Left renal cortex interstitium (tissue), 4 donors: ENCODE measurements at places on chromosomes 12 and 14. TPM values are rescaled to one million over a fixed set of nuclear protein-coding genes. Genes with fewer than 3 reads are reported as not detected.

GRCh38 chr14:24957814-24958213 is 92.1 kb downstream of the STXBP6 start:
- DNase-seq = no peak

DNA sequence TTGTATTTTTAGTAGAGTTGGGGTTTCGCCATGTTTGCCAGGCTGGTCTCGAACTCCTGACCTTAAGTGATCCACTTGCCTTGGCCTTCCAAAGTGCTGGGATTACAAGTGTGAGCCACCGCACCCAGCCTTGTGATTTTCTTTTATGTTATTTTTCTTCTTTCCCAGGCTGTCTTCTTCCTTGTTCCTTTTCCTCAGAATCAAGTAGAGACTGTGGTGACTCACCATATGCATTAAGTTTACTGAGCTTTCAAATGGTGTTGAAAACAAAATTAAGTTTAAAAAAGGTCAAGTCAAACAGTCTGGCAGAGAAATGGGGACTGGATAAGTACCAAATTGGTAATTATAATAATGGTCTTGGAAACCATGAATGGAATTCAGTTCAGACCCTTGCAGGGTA is 5.7 kb downstream of the ARPC3 start:
- DNase-seq = no peak

- DNase-seq = no peak
Observed at GRCh38 chr12:7099290-7099996, 7.2 kb upstream of the C1R start.

DNA sequence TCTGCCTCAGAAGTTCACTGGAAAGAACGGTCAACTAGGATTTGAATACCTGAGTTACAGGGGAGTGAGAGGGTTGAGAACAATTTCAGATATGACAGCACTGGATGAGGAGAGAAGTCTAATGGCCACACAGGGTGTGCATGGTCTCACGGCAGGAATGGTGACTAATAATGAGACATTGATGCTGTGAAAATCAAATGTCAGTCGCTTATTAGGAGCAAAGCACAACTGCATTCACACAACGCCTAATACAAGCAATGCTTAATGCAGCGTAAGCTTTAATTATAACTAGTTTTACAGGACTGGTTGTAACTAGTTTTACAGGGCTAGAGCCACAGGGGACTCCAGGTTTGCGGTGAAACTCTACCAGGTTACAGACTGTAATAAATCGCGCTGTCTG is 23.4 kb upstream of the PRIMA1 start:
- no peak for DNase-seq

DNA sequence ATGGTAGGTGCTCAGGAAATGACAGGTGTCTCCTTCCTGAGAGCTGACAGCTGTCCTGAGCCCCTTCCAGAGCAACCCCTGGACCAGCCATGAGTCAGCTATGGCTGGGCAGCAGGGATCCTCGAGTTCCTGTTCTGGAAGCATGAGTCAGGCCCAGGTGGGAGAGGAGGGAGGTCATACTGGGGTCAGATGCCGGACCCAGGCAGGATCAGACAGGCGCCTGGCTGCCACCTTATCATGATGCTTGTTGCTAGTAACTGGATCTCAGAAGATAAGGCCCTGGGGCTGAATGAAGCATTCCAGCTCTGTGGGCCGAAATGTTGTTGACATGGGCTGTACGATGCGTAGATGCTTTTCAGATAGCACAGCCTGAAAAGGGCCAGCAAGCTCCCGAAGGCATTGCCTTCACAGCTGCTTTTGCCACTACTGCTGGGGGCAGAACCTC is 17.4 kb upstream of the KRT7 start:
- DNase-seq = no peak

DNA sequence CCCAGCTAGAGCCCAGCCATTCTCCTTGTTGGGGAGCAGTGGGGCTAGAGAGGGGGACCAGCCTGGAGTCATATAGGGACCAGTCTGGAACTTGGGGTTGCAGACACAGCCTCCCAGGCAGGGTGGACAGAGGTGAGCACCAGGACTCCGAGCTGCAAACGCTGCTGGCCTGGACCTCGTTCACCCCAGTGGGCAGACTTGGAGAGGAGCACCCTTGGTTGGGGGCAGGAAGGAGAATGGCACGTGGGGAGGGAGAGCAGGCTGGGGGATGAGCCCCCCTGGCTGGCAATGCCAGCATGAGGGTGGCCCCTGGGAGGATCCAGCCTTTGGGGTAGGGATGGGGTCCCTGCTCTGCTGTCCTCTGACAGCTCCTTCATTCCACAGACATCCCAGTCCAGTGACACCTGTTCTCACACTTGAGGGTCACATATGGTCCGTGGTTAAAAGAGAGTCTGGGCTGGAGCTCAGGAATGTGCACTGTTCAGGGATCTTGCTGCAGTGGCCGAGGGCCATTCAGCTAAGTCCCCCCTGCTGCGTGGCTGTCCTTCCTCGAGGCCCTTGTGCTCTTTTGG is 2.8 kb downstream of the LBHD2 start:
- no peak for DNase-seq

AICDA gene
- 0.92 TPM for polyA plus RNA-seq

DNA sequence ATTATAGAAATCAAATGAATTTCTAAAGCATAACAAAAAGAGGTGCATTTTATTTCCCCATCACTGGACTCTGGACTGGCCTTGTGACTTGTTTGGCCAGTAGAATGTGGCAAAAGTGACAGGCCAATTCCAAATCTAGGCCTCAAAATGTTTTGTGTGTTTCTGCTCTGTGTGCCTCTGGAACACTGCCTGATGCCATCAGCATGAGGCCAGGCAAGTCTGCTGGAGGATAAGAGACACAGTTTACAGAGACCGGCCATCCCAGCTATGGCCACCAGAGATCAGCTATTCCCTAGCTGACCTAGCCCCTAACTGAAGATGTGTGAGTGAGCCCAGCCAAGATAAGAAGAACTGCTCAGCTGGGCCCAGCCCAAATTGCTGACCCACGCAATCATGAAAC is 32.9 kb downstream of the ASCL1 start:
- DNase-seq = no peak

DNA sequence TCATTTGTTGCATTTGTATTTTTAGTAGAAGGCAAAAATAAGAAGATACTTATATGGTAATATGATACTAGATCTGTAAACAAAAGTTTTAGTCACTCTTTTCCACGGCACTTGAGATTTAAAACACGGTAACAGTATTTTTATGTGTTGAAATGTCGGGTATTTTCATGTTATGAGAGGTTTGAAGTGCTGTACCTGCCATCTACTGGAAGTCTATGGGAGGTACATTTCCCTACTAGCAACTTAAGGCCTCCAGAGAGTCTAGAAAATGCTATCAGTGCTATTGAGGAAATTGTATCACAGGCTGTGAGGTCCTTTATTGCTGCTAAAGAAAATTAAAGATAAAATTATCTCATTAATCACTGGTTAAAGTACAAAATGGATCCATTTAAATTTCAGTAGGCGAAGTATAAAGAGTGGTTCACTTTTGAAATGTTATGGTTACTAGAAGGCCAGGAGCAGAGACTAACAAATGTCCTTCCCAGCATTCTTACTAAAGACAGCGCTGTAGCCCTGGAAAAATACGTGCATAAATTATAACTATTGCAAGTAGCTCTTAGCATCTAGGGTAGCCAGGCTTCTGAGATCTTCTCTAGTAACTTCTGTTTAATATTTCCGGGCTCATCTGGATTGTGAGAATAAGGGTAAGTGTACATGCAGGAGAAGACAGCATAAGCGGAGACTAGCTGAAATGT is 77.6 kb upstream of the PRKD1 start:
- DNase-seq = no peak

DNA sequence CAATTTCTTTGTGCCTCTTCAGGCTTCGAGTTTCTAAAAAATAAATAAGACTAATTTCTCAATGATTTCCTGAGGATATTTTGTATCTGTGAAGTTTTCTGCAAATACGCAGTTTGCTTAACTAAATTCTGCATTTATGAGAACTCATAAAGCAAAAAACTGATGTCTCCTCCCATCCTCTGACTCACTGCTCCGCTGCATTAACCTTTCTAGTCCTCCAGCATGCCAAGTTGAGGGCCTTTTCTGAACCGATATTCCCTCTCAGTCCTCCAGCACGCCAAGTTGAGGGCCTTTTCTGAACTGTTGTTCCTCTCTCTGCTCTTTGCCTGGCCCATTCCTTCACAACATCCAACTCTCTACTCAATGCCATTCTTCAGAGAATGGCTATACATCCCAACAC is 3.2 kb downstream of the IPO8 start:
- no peak for DNase-seq
